Liver (tissue), 10 donors: ENCODE measurements at places on chromosomes 6 and 20.

GRCh38 chr20:46712056-46712636, 2.7 kb downstream of the SLC2A10 start:
- DNase-seq: no peak

GRCh38 chr20:56582542-56582941, 46.6 kb upstream of the TFAP2C start:
- no peak for DNase-seq

GRCh38 chr6:69732640-69733039, 64.2 kb downstream of the LMBRD1 start:
- DNase-seq: no peak

DNA sequence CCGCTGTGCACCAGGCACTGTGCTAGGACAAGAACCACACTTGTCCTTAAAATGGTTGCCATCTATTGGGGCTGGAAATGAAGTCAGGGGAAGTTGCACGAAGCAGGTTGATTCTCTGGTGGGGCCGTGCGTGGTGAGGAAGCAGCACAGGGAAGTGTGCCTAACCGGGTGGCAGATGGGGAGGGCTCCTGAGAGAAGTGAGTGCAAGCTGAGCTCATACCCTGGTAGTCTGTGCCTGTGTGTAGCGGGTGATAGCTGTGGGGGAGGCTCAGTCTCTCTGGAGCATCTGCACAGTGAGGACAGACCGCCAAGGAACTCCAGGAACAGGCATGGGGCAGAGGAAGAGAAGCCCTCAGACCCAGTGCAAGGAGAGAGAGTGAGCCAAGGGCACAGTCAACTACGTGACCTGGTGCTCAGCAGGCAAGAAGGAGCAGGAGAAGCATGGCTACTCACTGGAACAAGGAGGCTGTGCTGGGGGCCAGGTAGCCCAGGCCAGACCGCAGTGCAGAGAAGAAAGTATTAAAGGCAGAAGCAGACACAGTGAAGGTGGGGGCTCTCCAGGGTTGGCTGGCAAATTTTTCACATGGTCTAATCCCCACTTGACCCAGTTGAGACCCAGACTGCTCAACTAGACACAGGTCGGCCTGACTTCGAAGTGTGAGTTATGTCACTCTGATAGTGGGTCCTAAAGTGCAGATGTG, 155.0 kb downstream of the CDH26 start:
- DNase-seq: no peak

DNA sequence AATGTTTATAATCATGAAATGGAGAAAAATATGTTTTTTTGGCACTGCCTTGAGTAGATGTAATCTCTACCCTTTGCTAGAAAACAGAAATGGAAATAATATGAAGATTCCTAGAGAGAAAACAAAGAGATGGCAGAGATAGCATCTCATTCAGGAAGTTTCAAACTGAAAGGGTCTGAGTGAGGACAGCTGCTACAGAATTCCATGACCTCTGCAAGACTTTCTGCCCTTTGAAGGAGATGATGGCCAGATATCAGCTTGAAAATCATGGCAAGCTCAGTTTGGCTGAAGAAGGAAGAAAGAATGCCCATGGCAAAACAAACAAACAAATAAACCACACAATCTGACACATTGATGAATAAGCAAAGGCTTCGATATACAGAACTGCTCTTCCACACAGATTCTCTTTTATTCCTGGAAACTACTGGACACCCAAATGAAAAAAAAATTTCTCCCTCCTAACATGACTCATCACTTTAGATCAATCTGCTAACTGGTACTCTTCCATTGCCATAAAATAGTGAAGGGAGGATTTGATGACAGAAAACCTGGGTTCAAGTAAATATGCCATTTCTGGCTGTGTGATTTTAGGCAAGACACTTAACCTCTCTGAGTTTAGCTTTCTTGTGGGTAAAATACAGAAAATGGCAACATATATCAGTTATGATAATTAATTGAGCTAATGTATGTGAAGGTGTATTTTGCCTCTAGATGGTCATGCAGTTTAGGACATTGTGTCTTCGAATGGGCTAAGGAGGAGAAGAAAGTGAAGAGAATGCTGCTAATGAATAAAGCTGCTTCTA, 105.9 kb upstream of the SPACA1 start:
- DNase-seq: no peak

DNA sequence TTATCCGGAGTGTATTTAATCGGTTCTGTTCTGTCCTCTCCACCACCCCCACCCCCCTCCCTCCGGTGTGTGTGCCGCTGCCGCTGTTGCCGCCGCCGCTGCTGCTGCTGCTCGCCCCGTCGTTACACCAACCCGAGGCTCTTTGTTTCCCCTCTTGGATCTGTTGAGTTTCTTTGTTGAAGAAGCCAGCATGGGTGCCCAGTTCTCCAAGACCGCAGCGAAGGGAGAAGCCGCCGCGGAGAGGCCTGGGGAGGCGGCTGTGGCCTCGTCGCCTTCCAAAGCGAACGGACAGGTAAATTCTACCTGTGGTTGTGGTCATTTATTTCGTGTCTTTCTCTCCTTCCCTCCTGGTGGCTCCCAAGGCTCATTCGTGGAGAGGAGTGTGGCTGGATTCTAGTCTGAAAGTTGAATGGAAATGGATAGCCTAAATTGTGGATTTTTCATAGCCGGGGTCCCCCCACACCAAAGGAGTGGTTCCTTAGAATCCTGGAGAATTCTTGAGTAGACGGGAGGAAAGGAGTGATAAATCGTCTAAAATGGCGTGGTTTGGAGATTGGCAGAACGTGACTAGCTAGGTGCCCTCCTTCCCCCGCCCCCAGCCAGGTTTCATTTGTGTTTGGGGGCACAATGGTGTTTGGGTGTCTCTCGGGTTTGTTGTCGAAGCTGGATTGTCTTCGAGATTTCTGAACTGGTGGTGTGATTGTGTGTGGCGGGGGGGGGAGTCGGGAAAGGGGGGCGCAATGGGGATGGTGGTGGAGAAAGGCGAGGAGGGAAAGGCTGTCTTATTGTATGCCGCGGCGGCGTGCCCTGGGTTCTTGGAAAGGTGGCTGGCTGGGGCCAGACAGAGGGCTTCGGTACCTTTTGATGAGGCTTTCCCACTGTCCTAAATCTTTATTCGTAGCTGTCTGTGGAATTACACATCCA, 673 bp downstream of the MARCKS start:
- peak; percentile 48 for DNase-seq

DNA sequence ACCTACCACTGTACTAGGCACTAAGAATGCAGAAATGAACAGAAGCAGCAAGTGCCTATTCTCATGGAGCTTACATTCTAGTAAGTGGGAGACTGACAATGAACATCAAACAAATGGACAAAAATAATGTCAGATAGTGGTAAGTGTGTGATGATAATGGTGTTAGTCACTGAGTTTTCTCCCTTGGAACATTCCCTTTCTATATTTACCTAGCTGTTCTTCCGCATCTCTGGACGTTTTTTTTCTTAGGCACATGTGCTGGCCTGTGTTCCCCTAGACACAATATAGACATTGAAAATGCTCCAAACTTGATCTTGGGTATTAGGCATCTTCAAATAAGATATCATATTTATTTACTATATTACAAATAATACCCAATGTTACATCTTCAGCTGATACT, 218.1 kb upstream of the GJE1 start:
- DNase-seq: no peak

GRCh38 chr20:41956338-41957074, 338.3 kb upstream of the CHD6 start:
- DNase-seq: no peak

GRCh38 chr6:20582586-20583443, 48.6 kb downstream of the CDKAL1 start:
- DNase-seq: no peak

DNA sequence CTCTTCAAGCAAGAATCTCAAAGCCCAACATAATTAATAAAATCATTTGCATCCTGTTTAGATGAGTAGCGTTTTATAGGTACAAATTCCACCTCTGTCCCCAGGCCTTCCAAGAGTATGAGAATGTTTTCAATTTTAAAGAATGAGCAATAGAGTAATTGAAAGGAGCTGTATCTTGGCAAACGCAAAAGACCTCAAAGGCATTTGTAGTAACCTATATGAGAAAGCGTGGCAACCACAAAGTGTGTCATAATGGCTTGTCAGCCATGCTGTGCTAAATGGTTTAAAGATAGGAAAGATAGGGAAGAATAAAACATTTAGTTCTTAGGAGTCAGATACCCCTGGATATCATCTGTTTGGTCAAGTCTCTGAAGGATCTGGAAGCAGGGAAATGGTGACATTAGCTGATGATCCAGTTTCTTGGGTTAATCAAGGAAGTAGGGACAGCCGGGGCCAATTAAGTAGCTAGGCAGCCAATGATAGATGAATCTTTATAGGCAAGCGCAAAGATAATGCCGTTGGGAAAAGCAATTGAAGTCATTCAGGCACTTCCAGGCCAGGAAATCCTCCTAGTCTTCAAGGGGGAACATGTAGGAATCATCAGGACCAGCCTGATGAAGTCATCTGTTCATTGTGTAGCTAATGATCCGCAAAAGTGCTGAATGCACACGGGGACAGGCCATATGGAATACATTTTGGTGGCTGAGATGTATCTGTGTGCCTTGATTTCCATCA, 71.5 kb upstream of the ISM1 start:
- DNase-seq: no peak

DNA sequence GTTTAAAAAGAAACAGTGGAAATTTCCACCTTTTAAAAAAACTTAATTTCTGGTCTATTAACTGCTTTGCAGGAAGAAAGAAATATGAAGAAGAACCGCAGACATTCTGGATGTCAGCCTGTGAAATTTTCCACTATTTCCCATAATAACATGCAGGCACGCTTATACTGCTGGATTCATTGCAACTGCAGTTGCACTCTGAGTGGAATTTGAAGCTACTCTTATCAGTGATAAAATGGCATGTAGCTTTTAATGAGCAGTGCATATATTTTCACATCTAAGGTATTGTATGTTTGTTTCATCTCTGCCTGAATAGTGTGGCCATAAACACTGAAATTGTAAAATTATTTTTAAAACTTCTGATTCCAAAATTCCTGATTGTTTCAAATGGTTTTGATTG, 28.2 kb downstream of the NCOA3 start:
- no peak for DNase-seq

GRCh38 chr6:30820193-30820592, 64.1 kb upstream of the DDR1 start:
- DNase-seq: no peak

GRCh38 chr20:44209686-44210405, 725 bp downstream of the OSER1 start:
- DNase-seq: no peak

DNA sequence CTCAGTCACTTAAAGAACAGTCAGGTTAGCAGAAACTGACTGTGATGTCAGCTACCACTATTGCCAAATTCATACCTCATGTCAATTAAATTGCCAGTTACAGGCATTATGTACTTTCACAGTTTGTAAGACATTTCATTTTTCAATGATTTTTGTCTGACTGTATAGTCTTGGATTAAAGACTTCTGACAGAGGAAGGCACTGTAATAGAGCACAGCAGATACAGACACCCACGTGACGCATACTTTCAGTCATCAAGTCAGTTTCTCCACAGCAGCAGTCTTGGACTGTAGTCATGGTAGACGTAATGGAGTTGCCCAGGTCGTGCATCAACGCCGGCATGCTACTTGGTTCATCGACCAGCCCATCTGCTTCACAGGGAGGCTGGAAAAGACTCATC, 29.5 kb upstream of the ELOVL5 start:
- DNase-seq: no peak

DNA sequence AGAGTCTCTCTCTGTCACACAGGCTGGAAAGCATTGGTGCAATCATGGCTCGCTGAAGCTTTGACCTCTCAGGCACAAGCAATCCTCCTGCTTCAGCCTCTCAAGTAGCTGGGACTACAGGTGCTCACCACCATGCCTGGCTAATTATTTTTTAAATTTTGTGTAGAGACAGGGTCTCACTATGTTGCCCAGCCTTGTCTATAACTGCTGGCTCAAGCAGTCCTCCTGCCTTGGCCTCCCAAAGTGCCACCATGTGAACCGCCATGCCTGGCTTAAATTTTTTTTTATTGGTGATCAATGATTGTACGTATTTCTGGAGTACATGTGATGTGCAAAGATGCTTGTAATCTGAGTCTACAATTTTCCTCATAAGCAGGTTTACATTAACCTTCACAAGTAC, 54.8 kb downstream of the THBS2 start:
- no peak for DNase-seq

GRCh38 chr20:24779131-24779530, 169.9 kb upstream of the CST7 start:
- no peak for DNase-seq

- no peak for DNase-seq
Observed at GRCh38 chr6:44727651-44728630, 340.4 kb downstream of the CDC5L start.

DNA sequence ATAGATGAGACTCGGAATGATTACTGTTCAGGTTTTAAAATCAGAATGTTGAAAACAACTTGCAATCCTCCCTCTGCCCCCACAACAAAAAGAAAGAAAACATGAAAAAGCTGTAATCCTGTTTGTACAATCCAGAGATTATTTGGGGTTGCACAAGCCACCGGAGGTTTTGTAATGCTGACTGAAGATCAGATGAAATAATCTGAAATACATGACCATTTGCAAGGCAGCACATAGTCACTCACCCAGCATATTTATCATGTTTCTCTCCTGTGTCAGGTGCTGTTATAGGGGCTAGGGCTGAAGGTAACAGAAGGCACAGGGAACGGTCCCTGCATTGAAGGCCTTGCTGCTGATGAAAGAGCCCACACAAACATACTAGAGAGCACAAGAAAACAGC, 85.3 kb downstream of the SIM1 start:
- DNase-seq: no peak

DNA sequence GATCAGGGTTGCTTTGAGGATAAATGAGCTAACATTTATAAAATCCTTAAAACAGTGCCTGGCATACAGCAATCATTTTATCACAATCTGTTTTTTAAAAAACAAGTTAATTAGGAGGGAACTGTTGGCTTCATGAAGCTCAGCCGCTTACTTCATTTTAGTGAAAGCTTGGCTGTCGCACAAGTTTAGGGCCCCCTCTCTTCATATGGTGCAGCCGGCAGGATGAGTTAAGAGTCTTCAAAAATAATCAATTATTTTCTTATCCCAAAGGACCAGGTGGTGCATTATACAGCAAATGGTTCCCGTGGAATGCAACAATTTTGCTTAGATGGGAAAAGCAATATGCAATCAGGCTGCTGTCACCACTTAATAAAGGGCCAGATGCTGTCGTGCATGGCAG, 57.4 kb upstream of the PROKR2 start:
- no peak for DNase-seq

GRCh38 chr6:166621114-166621540, 5.9 kb downstream of the RPS6KA2 start:
- no peak for DNase-seq

DNA sequence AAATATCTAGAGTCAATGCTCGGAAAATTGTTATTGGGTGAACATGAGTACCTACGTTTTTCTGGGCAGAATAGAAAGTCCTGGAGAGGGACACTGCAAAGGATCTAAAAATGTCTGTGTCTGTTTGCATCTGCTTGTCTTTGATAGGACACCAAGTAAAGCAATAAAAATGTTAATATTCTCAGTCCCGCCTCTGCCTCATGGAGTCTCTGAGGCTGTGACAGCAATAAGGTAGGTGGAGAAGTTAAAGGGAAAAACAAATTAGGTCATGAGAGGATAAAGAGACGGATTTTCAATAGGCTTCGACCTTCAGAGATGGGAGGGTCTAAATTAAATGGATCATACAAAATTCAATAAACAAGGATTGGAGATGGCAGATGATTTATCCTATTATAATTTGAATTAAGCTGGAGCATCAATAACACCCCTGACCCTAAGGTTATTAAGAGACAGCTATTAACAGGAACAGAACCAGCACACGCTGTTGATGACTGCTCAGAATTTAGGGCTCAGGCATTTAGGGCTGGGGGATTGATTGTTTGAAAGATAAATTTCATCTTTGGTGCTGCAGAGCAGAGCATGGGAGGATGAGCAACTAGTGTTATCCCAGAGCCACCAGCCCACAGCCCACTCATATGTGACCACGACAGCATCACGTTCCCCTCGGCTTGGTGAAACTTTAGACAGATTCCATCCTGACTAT, 620.3 kb upstream of the CDH4 start:
- DNase-seq: no peak
